ENCODE measurements at places on chromosomes 1 and 21.

GRCh38 chr1:38242506-38242905, 195.9 kb upstream of the POU3F1 start:
- no peak for DNase-seq

DNA sequence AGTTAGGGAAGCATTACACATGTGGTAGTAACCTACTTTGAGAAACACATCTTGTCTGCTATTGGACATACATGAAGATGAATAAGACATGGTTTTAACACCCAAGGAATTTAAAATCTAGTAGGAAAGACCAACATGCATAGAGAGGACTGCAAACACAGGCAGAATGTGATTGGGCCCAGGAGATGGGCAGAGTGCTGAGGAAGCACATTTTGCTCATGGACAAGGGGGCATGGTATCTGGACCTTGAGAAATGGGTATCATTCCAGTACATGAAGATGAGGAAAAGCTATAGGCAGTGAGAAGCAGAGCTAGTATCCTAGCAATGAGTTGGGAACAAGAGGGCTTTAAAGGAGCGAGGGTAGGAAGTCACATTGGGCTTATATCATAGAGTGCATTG, 142.7 kb downstream of the SPATA46 start:
- no peak for DNase-seq

DNA sequence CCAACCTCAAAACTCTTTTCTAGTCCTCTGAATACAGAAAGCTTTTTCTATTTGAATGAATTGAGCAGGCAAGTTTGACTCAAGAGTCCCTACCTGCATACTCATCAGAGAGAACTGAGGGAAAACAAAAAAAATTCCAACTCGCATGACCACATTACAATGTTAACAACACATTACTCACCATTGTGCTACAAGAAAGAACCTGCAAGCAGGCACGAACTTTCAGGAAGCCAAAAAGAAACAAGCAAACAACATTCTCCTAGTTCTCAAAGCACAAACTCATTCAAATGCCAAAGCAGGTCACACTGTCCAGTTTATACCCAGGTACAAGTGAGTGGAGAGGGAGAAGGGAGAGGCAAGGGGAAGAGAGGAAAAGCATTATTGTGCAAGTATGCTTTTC, 14.6 kb downstream of the OTUD7B start:
- no peak for DNase-seq

DNA sequence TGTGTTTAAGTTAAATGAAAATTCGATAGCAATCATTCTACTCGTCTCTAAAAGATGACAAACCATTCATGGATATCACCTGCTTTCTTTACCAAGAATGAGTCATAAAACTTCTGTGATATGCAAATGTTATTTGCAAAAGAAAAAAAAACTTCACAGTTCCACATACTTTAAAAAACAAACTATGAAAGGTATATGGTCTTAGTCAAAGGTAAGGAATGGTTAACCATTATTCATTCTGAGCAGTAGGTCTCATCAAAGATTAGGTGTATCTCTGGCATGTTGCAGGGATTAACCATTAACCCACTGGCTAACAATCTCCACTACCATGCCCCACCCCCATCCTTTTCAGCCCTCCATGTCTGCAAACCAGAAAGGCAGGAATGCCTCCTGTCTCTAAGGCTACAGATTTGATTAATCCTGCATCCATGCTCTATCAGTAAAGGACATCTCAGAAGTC, 44.4 kb downstream of the PTPN14 start:
- DNase-seq: no peak

DNA sequence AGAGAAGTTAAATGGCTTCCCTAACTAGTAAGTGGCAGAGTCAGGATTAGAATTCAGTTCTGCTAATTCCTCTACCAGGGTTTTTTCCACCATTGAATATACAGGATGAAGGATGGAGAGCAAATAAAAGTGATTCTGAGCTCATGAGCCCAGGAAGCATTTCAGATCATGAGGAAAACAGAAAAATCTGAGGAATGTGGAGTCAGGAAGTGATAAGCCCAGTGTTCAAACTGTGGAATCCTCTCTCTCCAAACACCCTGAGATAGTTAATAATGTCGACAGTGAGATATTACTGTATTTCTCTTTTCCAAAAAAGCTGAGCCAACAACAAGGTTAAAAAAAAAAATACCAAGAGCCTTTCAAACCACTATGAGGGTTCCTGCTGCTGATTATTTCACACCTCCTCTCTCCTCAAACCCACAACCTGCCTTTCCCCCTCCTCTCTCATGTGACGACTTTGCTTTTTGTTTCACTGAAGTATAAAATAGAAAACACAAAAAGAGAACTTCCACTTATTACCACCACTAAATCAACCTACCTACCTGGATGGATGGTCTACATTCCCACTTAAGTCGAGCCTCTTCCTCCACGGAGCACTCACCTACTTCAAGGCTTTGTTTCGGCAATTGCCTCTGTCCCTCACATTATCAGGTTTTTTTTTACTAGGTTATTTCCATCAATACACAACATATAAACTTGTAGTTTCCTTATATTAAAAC, 8.9 kb downstream of the SLAMF1 start:
- no peak for DNase-seq

DNA sequence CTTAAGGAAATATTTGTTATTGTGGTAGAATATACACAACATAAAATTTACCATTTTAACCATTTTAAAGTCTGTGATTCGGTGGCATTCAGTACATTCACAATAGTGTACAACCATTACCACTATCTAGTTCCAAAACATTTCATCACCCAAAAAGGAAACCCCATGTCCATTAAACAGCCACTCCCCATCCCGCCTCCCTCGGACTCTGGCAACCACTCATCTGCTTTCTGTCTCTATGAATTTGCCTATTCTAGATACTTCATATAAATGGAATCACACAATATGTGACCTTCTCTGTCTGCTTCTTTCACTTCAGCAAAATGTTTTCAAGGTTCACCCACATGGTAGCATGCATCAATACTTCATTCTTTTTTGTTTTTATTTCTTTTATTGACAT, 51.3 kb downstream of the PTP4A2 start:
- DNase-seq: peak; percentile 30

DNA sequence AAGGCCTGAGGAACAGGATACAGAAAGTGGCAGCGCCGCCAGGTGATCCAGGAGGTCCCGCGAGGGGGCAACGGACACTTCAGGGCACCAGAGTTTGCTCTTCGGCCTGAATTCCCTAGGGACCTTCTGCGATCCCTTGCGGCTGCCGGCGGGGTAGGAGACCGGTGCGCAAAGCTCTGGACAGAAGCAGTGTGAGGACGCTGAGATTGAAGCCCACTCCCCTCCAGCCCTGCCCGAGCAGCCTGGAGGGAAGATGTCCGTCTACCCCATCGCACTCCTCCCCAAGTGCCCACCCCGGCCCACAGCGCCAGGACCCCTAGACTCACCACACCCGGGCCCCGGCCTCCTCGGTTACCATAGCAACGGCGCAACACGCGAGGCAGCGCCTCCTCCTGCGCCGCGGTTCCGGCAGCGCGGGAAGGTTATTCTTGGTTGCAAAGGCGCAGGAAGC, at the start of gene ANKRD45:
Gene ANKRD45, minus strand, starts transcription at position 361 of the 451 bp plus-strand sequence. CDS start 10,433 bp downstream, outside the sequence.
- DNase-seq: no peak

- no peak for DNase-seq
Observed at GRCh38 chr1:35298464-35298863, 30.0 kb downstream of the ZMYM4 start.

DNA sequence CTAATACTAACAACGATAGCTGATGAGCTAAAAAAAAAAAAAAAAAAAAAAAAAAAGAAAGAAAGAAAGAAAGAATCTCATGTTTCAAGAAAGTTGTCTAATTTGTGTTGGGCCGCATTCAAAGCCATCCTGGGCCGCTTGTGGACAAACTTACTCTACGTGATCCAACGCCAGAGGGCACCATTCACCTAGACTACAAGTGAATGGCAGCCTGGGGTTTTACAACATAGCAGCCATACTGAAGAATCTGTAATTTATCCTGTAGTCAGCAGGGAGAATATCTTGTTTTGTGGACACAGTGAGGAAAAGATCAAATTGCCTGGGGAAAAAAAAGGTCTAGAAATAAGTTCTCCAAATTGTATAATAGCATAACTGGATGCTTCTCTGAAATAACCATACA, 47.0 kb downstream of the CYP2J2 start:
- DNase-seq: no peak

- no peak for DNase-seq
Observed at GRCh38 chr1:219534991-219535390, 77.9 kb downstream of the ZC3H11B start.

DNA sequence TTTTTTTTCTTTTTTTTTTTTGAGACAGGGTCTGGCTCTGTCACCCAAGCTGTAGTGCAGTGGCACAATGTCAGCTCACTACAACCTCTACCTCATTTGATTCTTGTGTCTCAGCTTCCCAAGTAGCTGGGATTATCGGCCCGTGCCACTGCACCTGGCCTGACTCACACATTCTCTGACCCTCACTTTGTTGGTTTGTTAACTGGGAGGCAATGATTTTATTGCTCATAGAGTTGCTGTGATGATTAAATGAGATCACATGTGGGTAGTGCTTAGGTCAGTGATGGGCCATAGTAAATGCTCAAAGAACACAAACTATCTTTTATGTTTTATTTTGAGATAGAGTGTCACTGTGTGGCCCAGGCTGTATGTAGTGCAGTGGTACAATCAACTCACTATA, 47.3 kb upstream of the SSBP3 start:
- no peak for DNase-seq

- no peak for DNase-seq
Observed at GRCh38 chr1:152145769-152146168, 13.3 kb downstream of the RPTN start.

- DNase-seq: no peak
Observed at GRCh38 chr1:54408147-54409066, 2.2 kb upstream of the SSBP3 start.

DNA sequence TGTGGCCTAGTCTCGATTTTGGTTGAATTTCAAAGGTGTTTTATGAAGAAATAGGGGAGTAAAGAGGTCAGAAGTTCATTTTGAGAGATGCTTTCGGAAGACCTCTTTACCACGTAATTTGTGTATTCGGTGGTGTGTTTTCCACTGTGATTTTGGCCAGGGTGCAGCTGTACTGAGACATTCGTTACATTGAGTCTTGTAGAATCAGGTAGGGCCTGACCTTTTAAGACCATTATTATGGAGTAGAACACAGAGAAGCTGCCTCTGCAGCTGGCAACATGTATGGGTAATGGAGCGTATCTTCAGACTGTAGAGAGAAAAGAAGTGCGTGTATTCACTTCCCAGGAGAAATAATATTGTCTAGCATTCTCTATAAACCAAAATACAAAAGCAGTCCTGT, 326.5 kb downstream of the PDE4B start:
- no peak for DNase-seq

GRCh38 chr1:11538886-11539285, 59.9 kb downstream of the DISP3 start:
- no peak for DNase-seq

DNA sequence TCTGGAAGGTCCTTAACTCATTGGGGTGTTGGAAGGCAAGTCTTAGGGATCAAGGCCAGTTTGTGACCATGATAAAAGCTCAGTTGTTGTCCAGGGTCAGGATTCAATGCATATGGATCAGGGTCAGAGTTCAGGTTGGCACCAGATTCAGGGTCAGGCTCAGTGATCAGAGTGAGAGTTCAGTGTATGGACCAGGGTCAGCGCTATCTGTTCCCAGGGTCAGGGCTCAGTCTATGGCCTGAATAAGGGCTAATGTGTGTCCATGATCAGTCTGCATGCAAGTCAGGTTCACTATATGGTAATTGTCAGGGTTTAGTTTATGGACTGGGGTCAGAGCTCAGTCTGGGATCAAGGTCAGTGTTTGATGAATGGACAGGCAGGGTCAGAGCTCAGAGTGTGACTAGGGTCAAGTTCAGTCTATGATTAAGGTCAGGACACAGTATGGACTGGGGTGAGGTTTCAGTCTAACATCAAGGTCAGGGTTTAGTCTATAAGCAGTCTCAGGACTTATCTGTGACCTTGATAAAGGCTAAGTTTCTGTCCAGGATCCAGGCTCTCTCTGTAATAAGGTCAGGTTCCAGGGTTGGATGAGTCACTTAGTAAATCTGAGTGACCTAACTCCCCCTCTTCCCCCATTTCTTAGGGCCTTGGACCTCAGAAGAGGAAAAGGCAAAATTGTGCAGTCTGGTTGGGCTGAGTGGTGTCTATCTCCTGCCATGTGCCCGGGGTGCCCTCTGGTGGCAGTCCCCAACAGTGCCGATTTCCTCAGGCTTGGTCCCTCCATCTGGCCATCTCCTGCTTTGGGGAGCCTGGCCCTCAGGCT, 23.8 kb downstream of the KNCN start:
- peak; percentile 84 for DNase-seq

All from tibial artery (tissue), 4 donors.